Activated naive CD8-positive, alpha-beta T cell treated with anti-CD3 and anti-CD28 coated beads, Interleukin-2, amount 50 U/mL, for 16 hours (primary cell): ENCODE measurements at places on chromosomes 5 and 9.

- no peak for DNase-seq
Measured at GRCh38 chr9:116975126-116975525, 288.0 kb downstream of the TRIM32 start.

- DNase-seq = no peak
Measured at GRCh38 chr5:15026011-15026893, 154.7 kb upstream of the ANKH start.

DNA sequence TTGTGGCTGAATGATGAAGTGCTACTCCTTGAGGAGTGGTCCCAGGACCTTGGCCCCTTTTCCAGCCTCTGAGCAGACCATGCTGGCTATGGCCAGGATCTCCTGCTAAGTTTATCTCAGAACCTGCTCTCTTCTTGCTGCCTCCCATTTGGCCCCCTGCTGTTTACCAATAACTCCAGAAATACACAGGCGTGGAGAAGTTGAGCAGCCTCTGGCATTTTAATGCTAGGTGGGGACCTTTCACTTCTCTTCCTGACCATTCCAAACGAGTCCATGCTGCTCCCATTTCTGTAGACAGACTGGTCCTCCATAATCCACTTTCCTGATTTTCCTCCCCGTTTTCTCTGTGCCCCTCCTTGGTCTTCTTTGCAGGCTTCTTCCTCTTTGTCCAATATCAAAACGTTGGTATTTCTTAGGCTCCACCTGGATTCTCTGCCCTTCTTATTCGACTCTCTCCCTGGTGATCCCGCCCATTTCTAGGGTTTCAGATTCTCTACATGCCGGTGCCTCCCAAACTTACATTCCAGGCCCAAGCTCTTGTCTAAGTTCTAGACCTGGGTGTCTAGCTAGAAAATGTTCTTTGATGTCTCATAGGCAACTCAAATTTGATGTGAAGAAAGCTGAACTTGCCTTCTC lies 33.4 kb upstream of the TNFAIP8 start:
- no peak for DNase-seq

- no peak for DNase-seq
Measured at GRCh38 chr5:95863383-95863757, 40.8 kb upstream of the GLRX start.

DNA sequence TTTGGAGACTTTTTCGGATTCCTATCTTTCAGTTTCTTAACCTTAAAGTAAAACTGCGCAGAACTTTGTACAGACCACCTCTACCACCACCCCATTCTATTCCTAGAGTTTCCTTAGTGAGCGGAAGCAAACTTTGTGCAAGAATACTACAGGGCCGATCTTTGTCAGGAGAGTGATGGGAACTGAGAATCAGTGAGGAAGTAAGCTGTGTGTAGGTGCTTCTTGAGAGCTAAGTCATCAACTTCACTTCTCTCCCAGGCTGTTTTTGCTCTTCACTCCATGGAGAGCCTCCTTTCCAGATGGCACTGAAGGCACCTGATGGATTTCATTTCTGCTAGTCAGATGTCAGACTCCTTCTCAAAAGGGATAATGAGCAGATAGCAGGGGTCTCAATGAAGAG lies 127.3 kb downstream of the SPATA31D1 start:
- no peak for DNase-seq

DNA sequence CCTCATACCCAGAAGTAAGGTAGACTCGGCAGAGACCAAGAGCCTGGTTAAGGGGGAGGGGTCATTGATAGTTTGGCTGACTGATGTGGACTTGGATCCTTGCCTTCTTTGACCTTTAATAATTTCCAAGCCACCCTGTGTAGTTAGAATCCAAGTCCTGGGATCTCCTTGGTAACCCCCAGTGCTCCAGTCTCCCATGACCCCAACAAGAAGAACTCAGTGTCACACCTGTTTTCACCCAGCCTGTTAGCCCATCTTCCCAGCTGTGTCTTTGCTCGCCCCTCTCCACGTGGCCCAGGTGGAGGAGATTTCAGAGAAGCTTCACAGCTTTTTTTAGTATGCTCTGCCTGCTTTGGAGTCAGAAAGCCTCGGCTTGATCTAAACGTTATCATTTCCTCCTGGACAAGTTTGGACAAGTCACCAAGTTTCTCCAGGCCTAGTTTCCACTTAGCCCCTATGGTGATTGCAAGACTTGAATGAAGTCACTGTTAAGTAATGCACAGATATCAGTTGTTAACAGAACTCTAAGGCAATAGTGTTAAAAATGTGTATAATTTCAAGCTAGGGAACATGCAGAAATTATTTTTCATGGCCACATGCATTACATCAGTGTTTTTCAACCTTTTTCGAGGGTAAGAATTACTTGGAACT lies 170.0 kb downstream of the TMEM38B start:
- no peak for DNase-seq

DNA sequence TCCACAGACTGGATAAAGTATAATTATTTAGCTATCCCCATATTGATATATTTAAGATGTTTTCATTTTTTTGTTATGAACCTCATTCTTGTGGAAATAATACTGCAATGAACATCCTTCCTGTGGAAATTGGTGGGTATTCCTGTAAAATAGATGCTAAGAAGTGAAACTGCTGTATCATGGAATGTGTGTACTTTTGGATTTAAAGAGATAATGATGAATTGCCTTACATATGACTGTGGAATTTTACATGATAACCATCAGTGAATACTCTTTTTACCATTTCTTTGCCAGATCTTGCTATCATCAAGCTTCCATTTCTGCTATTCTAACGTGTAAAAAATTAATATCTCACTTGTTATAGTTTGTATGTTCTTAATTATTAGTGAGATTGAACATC lies 847.9 kb downstream of the EFNA5 start:
- no peak for DNase-seq

- peak; percentile 48 for DNase-seq
Measured at GRCh38 chr9:113376634-113377567, at the start of gene HDHD3. Gene HDHD3 (minus strand): TSS chr9:113376986. CDS start chr9:113374354, 2,632 bp downstream.

DNA sequence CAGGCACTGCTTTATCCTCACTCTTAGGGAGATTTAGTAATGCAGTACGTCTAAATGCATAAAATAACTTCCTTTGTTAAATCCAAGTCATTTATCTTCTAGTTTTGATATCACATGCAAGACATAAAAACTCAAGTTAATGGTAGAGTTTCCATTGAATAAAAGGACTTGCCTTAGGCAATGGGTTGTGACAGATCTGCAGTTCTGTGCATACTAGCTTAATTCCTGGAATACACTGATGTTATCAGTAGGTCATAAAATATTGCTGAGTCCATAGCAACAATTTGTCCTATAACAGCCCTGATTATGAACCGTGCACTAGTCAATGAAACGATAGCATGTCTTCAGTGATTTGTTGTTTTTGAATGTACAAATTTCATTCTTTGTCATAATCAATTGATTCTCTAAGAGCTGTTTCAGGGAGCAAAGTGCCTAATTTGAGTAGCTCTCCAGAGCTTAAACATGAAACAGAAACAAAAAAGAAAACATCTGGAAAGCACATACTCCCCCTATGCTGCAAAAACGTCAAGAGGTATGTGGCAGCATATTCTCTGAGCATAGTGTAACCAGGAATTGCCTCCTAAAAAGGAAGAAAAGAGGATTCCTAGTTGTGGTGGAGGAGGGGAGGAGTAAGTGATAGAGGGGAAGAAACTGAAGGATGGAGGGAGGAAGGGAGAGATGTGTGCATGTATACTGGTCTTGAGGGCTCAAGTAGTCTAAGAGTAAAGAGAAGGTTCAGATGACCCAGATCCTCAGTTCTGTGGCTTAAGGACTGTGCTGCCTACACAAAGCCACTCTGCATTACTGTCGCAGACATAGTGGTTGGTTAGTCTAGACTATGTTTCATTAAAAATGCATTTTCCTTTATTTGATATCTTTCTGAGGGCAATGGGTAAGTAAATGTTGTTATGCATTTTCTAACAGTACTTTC lies 589.2 kb downstream of the PRR16 start:
- DNase-seq = no peak
